Fibroblast of the aortic adventitia (primary cell): ENCODE measurements at places on chromosomes 2 and 18. TPM values are rescaled to one million over a fixed set of nuclear protein-coding genes. Genes with fewer than 3 reads are reported as not detected.

DNA sequence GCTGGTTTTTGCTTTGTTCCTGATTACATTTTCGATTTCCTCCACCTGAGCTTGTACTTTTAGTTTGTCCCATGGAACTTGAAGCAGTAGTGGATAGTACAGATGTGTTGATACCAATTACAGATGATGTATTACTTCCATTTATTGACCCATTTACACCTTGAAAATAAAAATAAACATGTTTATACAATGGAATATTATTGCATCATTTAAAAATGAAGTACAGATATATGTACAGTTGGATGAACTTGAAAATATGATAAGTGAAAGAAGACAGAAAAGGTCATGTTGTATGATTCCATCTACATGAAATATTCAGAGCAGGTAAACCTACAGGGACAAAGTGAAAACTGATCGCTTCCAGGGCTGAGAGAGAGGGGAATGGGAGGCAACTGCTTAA lies 160.3 kb upstream of the WDSUB1 start:
- no peak for DNase-seq

DNA sequence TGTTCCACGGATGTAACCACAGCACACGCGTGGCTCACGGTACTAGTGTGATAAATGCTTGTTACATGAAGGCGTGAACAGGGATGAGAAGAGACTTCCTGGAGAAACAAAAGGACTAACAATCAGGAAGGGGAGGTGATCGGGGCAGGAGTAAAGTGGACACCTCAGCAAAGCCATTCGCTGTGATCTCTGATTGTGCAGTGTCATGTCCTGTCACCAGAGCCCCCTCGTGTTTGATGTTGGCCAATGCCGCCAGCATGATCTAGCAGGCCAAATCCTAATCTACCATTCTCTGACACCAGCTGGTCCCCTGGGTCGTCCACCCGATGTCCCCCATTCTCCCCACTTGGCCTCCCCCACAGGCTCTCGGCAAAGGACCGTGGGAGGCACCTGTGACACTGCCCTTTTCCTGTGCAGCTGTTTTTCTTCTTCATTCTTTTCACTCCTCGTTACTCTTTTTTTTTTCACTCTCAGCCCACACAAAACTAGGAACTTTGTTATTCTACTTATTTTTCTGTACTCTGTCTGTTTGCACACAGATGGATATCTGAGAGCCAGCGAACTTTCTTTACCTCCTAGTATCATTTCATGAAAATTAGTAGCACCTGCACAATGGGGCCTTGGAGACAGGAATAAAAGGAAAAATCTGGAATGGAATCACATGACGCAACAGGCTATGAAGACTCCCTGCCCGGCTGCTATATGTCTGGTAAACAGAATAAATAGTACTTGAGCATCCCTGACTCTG lies 146.8 kb downstream of the TGIF1 start:
- no peak for DNase-seq

DNA sequence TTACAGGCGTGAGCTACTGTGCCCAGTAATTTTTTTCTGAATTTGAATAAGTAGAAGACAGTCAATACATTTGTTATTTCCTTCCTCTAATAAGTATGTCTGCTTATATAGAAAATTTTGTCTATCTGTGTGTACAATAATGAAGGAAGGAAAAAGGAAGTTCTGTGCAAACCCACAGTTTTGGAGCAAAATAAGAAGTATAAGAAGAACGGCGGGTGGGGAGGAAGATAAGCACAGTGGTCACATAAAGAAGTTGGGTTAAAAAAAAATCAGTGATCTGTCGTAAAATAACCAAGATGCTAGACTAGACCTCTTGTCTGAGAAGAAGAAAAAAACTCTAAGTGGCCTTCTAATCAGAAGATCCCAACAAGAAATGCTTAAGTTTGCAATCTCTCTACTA lies 20.2 kb downstream of the MGAT4A start:
- DNase-seq, result no peak

DNA sequence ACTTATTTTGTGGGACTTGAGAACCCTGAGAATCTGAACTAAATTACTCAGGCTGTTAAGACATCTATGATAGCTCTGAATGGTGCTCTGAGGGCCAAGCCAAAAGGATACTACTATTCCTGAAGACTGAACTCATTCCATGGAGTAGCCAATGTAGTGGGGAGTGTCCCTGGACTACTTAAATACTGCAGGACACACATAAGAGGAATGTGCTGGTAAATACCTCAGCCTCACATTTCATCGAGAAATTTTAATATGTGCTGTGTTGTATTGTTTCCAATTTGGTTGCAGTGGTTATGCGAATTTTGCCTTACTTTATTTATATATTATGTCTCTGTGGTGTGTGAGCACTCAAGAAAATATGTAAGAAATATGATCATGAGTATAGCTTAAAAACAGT lies 264.4 kb upstream of the FIGN start:
- peak; percentile 10 for DNase-seq

- no peak for DNase-seq
Observed at GRCh38 chr2:48109491-48110204, 203.3 kb upstream of the FBXO11 start.

- DNase-seq, result no peak
Observed at GRCh38 chr2:229090225-229090624, 180.9 kb downstream of the PID1 start.

GRCh38 chr2:191845248-191845715 lies 1.6 kb downstream of the CAVIN2 start:
- peak; percentile 51 for DNase-seq

DNA sequence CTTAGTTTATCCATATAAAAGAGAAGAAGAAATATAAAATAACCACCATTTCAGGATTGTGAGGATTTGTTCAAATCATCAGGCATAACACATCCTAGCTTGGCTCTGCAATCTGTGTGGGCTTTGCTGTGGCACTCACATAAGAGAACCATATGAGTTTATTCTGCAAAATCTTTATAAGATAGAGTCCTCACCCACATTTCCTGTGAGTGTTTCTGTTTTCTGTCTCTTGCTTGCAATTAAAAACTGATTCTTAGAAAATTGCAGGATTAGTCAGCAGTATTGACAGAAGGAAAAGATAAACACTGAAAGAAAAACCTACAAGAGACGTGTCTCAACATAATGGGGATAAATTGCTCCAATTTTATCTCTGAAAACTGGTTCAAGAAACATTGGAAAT lies 258.5 kb downstream of the RND3 start:
- DNase-seq, result peak; percentile 4

DNA sequence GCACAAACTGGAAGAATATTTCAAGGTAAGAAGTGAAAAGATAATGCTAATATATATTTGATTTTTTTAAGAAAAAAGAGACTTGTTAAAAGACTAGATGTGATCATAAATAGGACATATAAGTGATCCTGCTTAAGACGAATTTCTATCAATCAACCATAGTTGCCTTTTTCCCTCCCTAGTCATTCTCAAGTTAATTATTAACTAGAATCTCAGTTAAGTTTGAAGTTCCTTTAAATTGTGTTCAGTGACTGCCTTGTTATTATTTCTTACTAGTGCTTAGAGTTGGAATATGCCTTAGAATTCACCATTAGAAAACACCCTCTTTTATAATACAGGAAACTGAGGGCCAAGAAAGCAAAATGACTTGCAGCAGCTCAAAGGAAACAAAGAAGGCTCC lies 141.5 kb upstream of the SP5 start:
- DNase-seq, result no peak

DNA sequence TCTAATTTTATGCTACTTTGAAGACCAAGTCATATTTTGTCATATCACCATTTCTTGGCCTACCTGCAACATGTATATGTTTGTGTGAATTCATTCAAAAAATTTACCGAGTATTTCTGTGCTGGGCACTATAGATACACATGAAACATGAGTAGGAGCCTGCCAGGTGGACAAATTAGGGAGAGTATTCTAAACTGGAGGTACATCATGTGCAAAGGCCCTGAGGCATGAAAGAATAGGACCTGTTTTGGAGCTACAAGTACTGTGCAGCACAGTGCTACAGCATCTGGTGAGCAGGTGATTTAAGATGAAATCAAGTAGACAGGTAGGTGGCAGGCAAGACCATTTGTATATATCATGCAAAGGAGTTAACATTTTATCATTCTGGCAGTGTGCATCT lies 152.9 kb downstream of the MYO3B start:
- no peak for DNase-seq

DNA sequence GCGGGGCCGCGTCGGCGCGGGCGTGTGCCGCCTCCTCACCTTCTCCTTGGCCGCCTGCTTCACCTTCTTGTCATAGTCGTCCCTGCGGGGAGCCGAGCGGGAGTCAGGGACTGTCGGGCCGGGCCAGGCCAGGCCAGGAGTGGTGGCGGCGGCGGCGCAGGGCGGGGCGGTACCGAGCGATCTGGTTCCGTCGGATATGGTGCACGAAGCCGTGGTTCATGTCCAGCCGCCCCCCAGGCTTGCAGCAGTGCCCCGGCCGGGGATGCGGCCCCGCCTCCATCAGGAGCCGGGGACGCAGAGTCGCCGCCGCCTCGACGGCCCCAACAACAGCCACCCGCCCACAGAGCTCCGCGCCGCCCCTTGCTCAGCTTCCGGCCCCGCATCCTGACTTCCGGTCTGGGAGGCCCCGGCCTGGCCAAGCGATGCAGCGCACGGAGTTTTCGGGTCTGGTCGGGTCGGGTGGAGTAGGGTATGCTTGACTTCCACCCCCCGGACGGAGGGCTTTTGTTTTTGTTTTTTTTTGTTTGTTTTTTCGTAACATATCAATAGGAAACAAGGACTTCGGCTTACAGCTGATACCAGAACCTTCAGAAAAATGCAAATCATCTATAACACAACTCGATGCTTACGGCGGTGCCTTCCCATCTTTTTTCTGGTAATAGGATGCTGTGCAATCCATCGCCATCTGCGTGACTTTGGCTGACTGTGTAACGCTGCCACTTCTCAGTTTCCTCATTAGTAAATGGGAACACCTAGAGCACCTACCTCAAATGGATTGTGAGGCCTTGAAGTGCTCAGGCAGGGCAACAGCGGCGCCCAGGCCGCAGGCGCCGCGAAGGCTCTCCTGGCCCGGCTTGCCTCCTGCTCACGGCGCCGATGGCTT lies at the start of gene C2orf68:
Gene C2orf68, minus strand, starts transcription at position 362 of the 883 bp plus-strand sequence. Its CDS starts 82 bp downstream, at position 280.
- DNase-seq, result peak; percentile 79

GRCh38 chr2:96881349-96882195 lies 11.7 kb upstream of the SEMA4C start:
- DNase-seq, result no peak

DNA sequence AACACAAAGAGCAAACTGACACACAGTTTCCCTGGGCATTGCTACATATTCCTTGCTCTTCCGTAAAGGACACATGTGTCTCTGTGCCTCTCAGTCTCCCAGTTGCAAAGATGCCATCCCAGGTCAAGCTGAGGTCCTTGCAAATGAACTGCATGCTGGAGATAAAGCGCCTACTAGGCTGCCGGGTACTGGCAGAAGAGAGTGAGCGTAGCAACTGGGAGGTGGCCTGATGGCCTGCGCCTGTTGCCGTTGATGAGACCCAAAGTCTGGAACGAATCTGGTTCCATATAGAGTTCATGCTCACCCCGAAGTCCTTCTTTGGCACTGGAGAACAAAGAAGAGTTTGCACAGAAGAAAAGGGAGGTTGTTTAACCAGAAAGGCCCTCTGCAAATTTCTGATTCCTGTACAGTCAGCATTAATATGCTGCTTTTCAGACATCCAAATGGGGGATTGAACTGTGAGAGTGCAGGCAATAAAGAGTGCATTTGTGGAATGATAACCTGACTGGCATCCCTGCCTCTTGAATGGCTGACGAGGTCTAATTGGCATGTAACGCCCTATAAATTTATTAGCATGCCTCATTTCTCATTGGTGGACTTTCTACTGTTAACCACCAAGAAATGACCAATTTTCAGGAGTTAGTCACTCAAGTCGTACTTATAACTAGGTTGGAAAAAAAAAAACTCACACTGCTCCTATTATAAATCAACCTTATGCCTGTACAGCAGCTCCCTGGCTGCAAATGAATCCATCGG lies 78.7 kb downstream of the GBX2 start:
- no peak for DNase-seq

GRCh38 chr2:66239655-66240054 lies 195.3 kb upstream of the MEIS1 start:
- no peak for DNase-seq

GRCh38 chr2:101149241-101150192 lies 1.7 kb downstream of the TBC1D8 start:
- DNase-seq, result peak; percentile 20

- DNase-seq, result no peak
Observed at GRCh38 chr2:37809931-37810570, 115.0 kb upstream of the RMDN2 start.

DNA sequence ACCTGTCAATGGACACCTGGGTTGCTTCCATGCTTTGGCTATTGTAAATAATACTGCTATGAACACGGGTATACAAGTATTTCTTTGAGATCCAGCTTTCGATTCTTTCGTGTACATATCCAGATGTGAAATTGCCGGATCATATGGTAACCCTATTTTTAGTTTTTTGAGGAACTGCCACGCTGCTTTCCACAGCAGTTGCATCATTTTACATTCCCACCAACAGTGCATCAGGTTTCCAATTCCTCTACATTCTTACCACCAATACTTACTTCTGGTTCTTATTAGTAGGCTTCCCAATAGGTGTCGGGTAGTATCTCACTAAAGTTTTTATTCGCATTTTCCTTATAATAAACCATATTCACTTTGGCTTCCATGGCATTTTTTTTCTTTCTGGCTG lies 69.6 kb downstream of the PID1 start:
- peak; percentile 32 for DNase-seq

GRCh38 chr18:58097121-58097906 lies 53.3 kb downstream of the NEDD4L start:
- DNase-seq, result peak; percentile 32

GRCh38 chr2:120990451-120990871 lies 254.8 kb downstream of the GLI2 start:
- DNase-seq, result no peak

GRCh38 chr2:237156857-237157779 lies 71.4 kb downstream of the COPS8 start:
- DNase-seq, result no peak

- DNase-seq, result peak; percentile 1
Observed at GRCh38 chr2:144876013-144876412, 356.1 kb upstream of the ZEB2 start.

DNA sequence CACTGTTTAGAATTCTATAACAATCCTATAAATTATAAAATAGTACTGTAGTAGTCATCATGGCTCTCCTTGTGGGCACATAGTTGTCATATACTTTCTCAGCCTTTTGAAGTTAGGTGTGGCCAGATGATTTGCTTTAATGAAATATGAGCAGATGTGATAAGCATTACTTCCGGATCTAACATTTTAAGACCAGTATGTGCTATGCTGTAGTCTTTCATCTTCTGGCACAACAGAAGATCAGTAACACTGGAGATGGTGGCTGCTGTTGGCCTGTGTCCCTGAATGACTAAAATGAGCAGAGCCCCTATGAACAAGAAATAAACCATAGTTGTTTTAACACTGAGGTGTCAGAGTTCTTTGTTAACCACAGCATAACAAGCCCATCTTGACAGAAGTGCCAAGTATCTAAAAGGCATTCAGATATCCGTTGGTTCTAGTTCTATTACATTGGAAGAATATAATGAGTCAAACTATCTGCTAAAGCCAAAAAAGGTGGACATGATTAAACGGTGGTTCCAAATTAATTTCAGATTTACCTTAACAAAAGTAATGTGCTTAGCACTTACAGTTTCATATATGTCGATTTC lies 6.3 kb downstream of the MEX3C start:
- DNase-seq, result no peak

RAPGEF4 gene
- total RNA-seq, result 1.3 and 54.4 TPM in 2 replicates

NEU2 gene
- not detected in 2 replicates for total RNA-seq

HRH4 gene
- under 0.01 TPM in 1 of 2 replicates, not detected in the other for total RNA-seq

SRD5A2 gene
- 0.09 TPM in 1 of 2 replicates, not detected in the other for total RNA-seq

SERPINB13 gene
- not detected in 2 replicates for total RNA-seq

LOXL3 gene
- total RNA-seq, result 11.9 and 18.5 TPM in 2 replicates

MAP3K19 gene
- not detected in 2 replicates for total RNA-seq

MRPL44 gene
- total RNA-seq, result 30.4 and 33.6 TPM in 2 replicates

MLPH gene
- 5.2 and 6.1 TPM in 2 replicates for total RNA-seq

LRRTM1 gene
- total RNA-seq, result 0.09 TPM in 1 of 2 replicates, not detected in the other
